ENCODE measurements at places on chromosomes 4 and X.
A peak's percentile ranks its signal among the peaks of the same experiment; 100 is the strongest.

DNA sequence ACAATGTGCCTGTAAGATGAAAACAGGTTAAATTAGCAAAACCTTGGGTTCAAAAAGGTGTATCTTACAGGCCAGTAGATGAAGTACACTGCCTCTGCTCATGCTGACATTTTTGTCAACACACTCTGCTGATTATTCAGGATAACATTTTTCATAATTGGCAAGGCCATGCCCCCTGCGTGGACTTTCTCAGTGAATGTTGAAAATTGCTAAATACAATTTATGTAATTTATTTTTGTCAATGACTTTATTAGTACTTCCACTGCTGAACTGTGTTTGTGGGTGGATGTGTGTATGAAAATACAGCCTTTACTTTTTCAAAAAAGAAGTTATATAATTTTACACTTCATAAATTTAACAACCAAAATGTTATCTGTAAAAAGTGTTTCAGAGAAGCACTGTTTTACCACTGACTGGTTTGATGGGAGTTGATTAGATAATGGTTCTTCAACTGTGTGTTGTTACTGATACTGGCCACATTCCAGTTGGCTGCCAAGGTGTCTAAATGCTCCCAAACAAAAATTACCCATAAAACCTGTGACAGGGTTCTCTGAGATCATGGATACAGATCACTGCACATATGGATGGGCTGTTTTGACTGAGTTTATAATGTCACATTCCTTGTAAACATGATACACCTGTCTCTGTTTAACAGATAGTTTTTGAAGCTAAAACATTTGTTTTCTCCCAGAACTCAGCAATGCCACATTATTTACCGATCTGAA is 151.9 kb upstream of the SLC7A11 start:
- no peak for DNase-seq

GRCh38 chr4:99665983-99666382 is 8.4 kb upstream of the C4orf54 start:
- DNase-seq: no peak

- DNase-seq: peak; percentile 86
Observed at GRCh38 chr4:151324752-151325110, 674 bp downstream of the SH3D19 start.

GRCh38 chr4:113730467-113731216 is 30.9 kb downstream of the CAMK2D start:
- DNase-seq: no peak

DNA sequence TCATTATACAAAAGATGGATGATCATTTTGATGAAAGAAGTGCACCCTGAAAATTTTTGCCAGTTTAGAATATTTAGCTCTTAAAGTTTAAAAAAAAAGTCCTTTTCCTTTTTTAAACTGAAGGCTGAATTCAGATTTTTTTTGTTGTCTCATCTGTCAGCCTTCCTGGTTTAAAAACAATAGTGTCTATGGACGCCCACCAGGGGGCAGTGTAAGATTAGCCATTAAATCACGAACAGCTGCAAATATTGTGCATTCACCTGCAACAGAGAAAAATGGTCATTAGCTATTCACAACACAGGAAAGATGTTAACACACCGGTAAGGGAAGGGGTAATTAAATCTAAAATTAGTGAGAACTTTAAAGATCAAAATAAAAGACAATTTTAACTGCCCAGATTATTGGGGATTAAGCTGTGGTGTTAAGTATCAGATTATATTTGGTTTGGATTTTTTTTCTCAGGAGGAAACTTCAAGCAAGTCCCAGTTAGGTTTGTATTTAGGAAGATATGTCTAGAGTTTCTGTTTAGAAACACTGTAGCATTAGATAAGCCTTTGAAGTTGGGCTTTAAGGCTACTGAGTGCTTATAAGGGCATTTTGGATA is 4.4 kb upstream of the CXorf38 start:
- DNase-seq: peak; percentile 80

DNA sequence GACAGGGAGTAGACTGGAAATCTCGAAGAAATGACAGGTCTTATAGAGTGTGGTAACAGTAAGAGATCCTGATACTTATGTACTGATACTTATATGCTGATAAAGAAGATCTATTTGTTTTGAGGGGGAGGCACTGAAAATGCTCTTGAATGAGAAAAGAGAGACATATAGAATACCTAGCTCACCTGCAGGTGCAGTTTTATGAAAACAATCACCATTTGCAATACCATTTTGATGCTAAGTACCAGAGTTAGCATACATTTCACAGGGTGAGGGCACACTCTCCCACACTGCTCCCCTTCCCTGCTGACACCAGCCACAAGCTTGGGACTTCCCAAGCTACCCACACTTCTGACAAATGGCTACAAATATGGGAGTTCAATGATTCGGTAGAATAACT is 1490.1 kb upstream of the IGFBP7 start:
- no peak for DNase-seq

GRCh38 chr4:7564242-7564641 is 129.5 kb upstream of the PSAPL1 start:
- no peak for DNase-seq

- no peak for DNase-seq
Observed at GRCh38 chr4:186734251-186734650, 10.6 kb upstream of the FAT1 start.

DNA sequence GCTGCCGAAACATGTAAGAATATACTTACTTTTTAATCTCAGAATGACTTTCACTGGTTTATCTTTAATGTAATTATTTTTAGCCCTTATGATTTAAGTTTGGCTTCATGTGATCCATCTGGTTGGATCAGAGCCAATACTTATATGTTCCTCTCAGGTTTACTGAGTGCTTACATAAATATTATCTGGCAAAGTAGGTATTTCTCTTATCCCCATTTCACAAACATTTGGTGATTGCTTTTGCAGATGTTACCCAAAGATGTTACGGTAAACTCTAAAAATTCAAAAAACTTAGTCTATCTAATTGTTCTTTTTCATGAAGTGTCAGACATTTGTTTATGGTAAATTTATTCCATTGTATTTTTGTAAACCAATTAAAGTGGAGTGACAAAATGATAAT is 115.0 kb upstream of the TLL1 start:
- DNase-seq: no peak

GRCh38 chr4:48110452-48110978 is 23.5 kb downstream of the TXK start:
- no peak for DNase-seq

- no peak for DNase-seq
Observed at GRCh38 chrX:70444326-70444945, at the start of gene DLG3. DLG3 (plus strand) TSS chrX:70444835; CDS start chrX:70445202, 367 bp downstream.

DNA sequence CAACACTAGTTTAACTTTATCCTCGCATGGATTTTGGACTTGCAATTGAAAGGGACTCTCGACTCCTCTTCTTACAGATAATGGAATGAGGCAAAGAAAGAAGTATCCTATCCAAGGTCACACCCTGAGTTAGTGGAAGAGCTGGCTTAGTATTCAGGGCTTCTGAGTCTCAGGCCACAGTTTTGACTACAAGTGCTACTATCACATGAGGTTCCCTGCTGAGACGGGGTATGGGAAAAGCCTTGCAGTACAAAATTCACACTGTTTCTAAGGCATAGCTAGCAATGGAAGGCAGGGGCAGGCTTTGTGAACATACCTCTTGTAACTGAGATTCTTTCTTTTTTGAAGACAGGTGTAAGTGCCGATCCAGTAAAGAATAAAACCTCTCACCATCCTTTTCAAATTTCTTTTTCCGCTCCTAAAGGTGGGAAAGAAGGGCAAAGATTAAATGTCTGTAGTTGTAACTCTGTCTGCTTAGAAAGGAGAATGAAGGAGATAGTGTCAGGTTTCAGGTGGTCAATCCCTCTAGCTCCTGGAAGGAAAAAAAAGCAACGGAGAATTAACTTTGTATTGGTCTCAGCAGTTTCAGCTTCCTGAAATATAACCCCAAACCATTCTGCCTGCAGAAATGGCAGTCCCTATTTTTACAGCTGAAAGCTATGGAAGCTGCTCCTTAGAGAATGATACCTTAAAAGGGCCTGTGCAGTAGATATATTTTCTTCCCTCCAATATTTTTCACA is 199.0 kb downstream of the OPHN1 start:
- DNase-seq: no peak

DNA sequence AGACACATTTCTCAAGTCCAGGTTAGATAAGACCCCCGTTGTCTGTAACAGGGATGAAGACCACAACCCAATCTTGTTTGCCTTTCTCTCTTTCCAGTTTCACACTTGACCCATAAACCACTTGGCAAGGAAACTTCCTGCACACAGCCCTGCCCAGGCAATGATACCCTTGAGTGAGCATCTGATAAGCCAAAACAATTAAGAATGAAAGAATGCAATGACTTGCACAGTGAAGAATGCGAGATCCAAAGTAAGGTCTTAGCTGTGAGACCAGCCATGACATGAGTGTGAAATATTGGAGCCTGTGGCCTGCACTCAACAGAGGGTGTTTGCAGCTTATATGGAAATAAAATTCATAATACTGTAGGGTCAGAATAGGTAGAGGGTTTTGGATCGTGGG is 37.9 kb upstream of the MXRA5 start:
- DNase-seq: no peak

- no peak for DNase-seq
Observed at GRCh38 chr4:85058551-85058950, 92.1 kb upstream of the WDFY3 start.

GRCh38 chrX:50905334-50905733 is 5.2 kb upstream of the BMP15 start:
- DNase-seq: no peak

GRCh38 chrX:114134465-114134864 is 449.4 kb upstream of the HTR2C start:
- DNase-seq: no peak

DNA sequence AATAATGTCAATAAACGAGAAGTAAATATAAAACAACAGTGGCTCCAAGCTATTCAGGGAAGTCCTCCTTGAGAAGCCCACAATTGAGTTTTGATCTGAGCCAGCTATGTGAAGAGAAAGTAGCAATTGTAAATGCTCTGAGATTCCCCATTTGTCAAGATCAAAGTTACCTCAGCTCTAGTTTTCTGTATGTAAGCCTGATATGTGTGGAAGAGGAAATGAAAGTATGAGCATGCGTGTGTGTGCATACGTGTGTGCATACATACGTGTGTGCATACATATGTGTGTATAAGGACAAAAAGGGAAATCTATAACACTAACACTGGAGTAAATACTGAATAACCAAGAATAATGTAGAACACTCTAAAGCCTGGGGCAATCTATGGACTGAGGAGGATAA is 130.3 kb downstream of the SCFD2 start:
- DNase-seq: no peak

GRCh38 chrX:45515262-45516215 is 314.9 kb upstream of the DIPK2B start:
- peak; percentile 73 for DNase-seq
